ENCODE measurements at places on chromosomes 5 and 9.

GRCh38 chr5:10726913-10727517 is 34.0 kb downstream of the DAP start:
- DNase-seq: no peak

- no peak for DNase-seq
Measured at GRCh38 chr9:127165116-127165515, 42.7 kb upstream of the ANGPTL2 start.

- DNase-seq: no peak
Measured at GRCh38 chr5:6280425-6281100, 97.8 kb downstream of the MED10 start.

GRCh38 chr5:31113666-31114350 is 79.7 kb upstream of the CDH6 start:
- DNase-seq: no peak

DNA sequence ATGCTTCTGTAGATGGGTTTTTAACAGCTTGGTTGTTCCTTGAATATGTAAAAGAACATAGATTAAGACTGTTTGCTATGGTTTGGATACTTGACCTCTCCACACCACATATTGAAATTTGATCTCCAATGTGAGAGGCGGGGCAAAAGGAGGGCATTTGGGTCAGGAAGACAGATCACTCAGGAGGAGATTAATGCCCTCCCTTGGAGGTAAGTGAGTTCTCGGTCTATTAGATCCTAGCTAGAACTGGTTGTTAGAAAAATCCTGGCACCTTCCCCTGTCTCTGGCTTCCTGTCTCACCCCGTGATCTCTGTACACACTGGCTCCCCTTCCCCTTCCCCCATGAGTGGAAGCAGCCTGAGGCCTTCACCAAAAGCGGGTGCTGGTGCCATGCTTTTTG is 281.1 kb upstream of the ANKRD55 start:
- no peak for DNase-seq

- DNase-seq: peak; percentile 38
Measured at GRCh38 chr5:107669096-107670031, 1.4 kb downstream of the EFNA5 start.

DNA sequence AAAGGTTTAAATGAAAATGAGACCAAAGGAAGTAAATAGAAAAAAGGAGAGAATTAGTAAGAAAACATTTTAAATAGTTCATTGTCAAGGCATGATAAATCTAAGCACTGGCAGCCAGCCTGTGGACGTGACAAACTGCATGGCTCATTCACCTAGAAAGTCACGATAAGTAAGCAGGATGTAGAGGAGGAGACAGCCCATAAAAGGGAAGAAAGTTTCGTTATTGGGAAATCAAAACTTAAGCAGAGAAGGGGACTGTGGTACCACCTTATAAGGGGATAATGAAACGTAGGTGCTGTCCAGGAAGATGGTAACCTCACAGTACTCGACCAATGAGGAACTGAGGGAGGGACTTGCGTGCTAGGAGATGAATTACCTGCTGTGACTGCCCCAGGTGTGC is 494.5 kb upstream of the GRAMD2B start:
- DNase-seq: no peak

GRCh38 chr9:124478354-124478753 is 28.1 kb downstream of the ADGRD2 start:
- no peak for DNase-seq

DNA sequence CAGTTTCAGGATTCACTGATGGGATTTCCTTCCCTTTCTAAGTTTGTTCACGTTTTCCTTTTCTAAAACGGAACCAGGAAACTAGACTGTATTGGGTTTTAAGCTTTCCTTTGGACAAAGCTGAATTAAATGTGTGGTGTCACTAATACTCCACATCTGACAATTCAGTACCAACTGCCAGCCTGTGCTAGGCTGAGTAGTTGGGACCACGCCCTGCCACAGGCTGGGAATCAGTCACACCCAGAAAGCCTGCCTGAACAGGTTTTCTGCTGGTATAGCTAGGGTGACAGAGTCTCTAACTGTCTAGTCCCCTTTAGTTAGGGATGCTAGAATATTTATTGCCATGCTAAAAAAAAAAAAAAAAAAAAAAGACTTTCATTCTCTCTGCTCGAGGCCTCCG is 15.6 kb downstream of the SPACA9 start:
- DNase-seq: no peak

DNA sequence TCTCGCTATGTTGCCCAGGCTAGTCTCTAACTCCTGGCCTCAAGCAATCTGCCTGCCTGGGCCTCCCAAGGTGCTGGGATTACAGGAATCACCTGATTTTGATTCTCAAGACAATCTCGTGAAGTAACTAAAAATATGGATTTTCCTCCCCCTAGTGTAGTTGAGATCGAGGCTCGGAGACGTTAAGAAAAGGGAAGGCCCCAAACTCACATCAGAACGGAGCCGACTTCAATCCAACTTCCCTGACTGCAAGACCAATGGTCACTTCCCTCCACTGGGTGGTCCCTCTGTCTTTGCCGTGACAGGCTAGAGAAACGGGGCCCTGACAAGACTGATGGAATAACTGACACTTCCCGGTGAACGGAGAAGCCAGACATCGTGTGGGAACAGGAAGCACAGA is 28.3 kb downstream of the BARHL1 start:
- no peak for DNase-seq

- DNase-seq: no peak
Measured at GRCh38 chr9:4826417-4827166, 33.8 kb downstream of the RCL1 start.

GRCh38 chr9:131273146-131273855 is 3.0 kb downstream of the FAM78A start:
- no peak for DNase-seq

DNA sequence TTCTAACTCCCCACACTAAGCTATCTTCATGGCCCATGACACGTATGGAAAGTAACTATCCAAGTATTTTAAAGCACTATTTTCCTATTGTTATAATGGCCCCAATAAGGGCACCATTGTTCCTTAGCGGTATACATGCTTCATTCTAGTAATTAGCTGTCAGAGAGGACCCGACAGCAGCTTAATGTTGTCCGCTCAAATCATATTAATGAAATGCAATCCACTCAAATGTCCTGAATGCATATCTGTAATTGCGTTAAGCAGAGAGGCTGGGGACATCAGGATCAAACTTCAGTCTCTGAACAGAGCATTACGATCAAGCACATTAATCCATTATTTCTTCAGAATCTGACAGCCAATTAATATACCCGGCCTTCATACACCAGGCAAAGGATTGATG is 139.7 kb downstream of the CRB2 start:
- no peak for DNase-seq

DNA sequence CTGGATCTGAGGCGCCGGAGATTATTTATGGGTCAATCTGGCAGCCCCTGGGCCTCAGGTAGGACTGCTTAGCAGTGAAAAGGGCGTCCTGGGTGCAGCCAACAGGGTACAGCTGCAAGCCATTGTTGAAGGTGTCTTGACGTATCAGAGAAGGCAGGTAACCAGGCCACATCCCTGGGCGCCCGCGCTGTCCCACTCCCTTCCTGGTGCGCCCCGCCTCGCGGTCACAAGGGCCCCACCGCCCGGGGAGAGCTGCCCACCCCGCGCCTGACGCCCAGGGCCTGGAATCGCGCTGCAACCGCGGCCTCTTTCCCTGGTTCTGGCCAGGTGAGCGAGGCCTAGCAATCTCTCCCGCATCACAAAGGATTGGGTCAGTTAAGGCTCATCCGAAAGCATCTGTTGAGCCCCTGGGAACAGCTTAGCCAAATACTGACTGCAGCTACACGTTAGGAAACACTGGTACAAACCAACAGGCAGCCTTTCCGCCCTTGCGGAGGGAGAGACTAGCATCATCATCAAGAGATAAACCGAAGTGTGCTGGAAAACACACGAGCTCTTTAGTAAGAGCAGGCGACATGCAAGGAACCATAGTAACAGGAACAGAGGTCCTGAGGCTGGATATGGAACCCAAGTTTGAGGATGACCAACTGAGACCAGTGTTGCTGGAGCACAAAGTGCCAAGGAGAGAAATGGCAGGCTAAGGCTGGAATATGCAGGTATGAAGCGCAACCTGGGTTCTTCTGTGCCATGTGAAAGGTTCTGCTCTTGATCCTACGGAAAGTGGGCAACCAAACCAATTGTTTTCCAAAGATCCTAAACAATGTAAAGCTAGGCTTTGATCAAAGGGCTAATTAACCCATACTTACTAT is 3.6 kb downstream of the RPS23 start:
- DNase-seq: no peak

GRCh38 chr9:75850459-75851200 is 39.8 kb upstream of the PCSK5 start:
- no peak for DNase-seq

DNA sequence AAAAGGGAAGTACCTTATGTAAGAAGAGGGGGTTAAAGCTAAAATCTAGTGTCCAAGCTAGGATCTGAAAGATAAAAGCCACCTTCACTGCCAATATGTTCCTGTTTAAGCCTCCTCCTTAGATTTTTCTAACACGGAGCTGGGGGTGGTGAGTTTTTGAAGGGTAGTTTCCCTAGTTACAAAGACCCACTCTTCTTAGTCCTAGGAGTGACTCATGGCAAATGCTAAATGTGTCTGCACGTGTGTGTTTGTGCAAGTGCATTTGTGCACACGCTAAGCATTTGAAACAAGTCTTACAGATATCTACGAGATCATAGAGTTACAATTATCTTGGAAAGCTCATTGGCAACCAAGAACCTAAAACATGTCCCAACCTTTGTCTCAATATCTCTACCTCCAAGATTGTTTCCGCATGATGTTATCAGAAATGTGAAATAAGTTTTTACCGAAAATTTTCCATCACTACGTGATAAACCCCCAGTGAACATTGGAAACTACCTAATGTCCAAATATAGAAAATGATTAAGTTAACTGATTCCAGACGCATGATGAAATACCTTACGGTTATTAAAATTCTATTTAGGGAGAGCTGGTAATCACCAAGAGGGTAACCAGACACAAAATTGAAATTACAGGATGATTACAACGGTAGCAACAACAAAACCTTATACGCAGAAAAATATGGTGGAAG is 78.0 kb upstream of the HRH2 start:
- DNase-seq: no peak

DNA sequence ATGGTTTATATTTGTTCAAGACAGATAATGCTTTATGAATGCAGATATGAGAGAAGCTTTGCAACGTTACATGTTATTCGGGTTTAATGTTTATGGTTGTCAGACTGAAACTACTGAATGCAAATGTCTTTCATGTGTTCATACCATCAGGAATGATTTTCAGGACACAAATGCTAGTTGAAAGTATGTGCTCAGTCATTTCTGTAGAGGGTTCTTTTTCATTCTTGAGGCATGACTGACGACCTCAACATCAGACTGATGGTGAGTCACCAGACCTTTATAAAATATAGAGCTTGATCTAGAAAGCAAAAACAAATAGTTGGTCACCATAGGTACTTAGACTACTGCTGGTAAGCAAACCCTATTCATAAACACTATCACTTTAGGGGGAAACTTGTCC is 287.3 kb upstream of the NUDT12 start:
- peak; percentile 94 for DNase-seq

DNA sequence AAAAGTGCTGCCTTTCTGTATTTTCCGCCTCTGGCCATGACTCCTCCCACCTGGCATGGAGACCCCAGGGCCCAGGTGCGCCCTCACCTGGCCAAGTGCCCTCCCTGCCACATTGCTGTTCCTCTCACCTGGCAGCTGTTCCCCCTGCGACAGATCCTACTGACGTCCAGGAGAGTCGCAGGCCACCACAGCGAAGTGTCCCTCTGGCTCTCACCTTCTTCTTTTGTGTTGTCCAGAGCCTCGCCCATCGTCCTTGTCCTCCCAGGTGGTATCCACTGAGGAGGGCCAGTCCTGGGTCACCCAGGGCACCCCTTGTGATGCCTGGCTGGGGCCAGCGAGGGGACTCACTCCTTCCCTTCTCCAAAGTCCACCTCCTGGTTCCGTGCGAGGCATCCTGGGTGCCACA is 2.6 kb downstream of the NKD2 start:
- DNase-seq: no peak

GRCh38 chr5:3818624-3819023 is 223.0 kb downstream of the IRX1 start:
- no peak for DNase-seq

- no peak for DNase-seq
Measured at GRCh38 chr5:132747616-132748440, 602 bp downstream of the CCNI2 start.

- peak; percentile 82 for DNase-seq
Measured at GRCh38 chr5:139658928-139659667, 10.9 kb downstream of the CXXC5 start.

- DNase-seq: no peak
Measured at GRCh38 chr5:1494780-1495524, 28.8 kb downstream of the LPCAT1 start.

GRCh38 chr5:147628058-147628895 is 118.4 kb upstream of the DPYSL3 start:
- DNase-seq: peak; percentile 74

- DNase-seq: no peak
Measured at GRCh38 chr9:128838338-128838737, 8.7 kb upstream of the SPOUT1 start.

- no peak for DNase-seq
Measured at GRCh38 chr5:147971472-147971871, 65.1 kb upstream of the C5orf46 start.

- DNase-seq: no peak
Measured at GRCh38 chr5:163478126-163478981, 17.9 kb downstream of the HMMR start.

DNA sequence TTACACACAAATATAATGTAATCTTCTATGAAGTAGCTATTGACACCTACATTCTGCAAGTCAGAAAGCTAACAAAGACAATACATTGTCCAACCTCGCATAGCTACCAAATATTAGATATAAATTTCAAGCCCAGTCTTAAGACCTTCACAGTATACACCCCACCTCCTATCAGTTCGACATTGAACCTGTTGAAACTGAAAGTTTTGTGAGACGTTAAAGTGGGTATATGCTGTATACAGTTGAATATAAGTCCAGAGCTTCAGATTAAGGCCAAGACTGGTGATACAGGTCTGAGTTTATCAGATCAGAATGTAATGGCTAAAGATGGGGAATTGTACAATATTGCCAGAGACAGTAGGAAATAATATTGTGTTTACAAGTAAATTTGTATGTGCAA is 489.3 kb upstream of the RORB start:
- DNase-seq: no peak

DNA sequence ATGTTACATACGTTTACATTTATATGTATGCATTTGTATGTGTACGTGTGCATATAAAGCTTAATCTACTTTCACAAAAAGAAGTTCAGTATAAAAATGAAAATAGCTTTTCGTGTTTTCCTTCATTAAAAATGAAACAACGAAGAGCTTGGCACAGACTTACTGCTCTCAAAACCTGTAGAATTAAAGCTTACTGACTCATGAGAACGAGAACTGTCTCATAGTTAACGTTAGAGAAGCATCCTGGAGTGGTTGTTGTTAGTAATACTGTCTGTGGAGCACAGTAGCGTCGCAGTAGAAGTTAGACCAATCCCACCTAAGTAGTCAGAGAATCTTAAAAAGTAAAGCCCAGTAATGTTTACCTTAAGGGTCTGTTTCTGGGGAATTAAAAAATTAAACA is 1.3 kb downstream of the MAT2B start:
- peak; percentile 47 for DNase-seq

DNA sequence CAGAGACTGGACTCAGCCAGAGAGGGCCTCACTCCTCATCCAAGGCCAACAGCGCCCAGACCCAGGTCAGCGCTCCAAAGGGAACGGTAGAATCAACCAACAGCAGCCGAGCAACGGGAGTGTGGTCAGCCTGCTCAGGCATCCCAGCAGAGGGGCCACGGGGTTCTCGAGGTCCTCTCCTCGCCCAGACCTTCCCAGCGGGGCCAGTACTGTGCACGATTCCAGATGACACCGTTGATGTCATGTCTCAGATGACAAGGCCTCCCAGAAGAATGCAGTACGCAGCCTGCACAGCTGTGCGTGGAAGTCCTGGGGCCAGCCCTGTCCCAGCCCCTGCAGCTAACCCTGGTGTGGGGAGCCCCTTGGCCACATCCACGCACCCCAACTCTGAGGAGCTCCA is 141.0 kb upstream of the PPP1R26 start:
- DNase-seq: no peak

Measured in astrocyte of the spinal cord (primary cell).